ENCODE measurements at places on chromosomes 4 and X.
A peak's percentile ranks its signal among the peaks of the same experiment; 100 is the strongest.

DNA sequence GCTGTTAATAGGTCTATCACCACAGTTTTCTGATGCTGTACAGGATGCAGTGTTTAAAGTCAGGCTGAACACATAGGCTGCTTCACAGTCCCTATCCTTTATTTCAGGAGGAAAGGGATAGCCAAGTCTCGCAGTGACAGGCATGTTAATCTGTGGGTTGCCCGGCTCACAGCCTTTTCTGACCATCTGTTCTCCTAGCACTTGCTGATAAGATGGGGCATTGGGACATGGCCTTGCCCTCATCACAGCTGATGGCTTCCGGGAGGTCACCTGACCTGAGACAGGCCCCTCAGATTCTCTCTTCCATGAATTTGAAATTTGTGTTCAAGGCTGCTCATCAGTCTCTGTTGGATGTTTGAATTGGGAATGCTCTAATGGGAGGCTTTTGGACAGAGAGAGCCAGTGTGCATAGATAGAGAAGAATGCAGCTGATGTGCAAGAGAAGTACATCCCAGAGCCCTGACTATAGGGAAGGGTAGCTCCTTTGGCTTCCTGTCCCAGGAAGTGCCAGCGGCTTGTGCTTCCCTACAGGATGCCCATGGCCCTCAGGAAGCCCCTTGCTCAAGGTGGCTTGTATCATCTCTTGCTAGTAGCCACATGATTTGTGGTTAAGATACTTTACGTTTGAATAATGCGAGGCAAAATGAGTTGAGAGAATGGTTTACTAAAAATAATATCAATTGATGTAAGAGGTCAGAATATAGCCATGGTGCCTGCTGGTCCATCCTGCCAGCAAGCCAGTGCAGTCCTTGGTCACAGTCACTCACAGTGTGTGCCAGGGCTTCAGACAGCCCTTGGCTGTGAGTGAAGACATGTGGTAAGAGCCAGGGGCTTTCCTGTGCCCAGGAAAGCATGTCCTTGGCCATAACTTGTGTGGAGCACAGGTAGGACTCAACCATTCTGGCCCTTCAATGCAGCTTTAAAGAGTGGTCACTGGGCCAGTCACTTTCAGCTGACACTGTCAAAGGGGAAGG, 88.6 kb downstream of the TSPAN7 start:
- no peak for DNase-seq

DNA sequence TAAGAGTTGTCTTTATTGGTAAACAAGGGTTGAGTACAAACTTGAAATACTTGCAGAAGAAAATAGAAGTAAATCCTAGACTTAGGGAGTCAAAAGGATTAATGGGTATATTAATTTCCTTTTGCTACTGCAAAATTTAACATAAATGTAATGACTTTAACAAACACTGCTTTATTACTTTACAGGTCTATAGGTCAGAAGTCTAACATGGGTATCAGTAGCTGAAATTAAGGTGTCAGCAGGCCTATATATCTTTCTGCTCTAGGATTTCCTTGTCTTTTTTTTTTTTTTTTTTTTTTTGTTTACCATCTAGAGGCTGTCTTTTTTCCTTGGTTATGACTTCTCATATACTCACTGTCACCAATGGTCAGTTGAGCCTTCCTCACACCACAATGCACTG, 220.4 kb downstream of the GRID2 start:
- no peak for DNase-seq

GRCh38 chr4:71162386-71162785, 168.9 kb downstream of the DCK start:
- no peak for DNase-seq

DNA sequence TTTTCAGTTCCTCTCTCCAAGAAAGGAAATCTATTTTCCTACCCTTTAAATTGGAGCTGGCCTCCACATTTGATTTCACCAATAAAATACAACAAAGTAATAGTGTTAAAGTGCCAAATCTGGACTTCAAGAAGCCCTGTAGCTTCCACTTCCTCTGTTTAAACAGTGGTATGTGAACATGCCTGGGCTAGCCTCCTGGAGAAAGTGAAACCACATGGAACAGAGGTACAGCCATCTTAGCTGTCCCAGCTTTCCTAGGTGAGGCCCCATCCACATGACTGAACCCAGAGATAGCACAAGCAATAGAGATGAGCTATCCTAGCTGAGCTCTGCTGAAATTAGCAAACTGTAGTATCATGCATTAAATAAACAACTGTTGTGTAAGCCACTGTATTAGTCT, 131.8 kb upstream of the VCX start:
- DNase-seq, result no peak

DNA sequence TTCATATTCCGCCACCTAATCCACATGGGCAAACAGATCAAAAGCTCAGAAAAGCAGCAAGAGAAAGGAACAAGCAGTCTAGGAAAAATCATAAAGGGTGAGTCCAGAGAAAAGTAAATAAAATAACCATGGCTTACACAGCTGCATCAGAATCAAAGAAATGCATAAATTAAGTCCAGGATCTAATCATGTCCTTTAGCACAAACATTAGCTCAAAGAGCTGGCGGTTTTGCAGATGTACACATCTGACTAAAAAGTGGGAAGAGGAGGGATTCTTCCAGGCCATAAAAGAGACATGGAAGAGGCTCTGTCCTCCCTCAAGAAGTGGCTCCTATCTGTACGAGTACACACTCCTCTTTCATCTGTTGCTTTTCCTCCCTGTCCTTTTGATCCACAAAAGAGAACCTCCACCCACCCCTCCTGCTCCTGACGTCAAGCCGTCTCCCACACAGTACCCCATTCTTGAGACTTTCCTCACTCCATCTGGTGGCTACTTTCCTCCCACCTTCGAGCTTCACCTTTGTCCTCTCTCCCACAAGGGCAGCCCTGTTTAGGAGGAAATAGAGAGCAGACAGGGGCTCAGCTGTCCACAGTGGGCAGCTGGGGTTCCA, 92.5 kb downstream of the RASL11B start:
- DNase-seq, result no peak

DNA sequence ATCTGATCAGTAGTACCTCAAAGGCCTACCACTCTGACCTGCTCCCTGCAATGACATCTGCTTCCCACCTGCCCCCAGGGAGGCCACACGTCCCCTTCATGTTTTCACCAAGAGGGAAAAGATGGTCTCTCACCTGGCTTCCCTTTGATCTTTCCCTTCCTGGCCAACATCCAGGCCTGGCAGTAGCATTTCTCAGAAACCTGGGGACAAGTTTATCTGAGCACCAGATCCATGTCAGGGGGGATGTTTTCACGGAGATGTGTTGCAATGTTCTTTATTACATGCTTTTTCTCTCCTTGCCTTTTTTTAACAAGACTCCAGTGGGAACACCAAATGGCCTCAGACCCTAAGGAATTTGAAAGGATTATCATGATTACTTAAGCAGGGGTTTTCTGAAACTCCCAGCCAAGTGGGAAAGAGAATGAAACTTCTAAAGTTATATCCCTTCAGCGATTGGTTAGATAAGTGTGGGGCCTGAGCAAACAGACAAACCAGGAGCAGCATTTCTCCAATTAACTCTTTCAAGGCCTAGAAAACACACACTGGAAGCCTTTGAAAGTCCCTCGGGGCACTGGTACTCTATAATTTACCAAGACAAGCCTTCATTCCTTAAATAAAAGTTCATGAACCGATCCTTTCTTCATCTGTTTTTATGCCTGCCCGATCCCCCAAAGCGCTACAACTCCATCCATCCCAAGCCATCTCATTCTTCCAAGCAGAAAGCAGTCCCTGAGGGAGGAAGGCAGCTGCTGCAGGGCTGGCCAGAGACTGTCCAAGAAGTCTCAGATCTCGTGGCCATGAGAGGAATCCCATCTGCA, 94.1 kb downstream of the BCOR start:
- no peak for DNase-seq

DNA sequence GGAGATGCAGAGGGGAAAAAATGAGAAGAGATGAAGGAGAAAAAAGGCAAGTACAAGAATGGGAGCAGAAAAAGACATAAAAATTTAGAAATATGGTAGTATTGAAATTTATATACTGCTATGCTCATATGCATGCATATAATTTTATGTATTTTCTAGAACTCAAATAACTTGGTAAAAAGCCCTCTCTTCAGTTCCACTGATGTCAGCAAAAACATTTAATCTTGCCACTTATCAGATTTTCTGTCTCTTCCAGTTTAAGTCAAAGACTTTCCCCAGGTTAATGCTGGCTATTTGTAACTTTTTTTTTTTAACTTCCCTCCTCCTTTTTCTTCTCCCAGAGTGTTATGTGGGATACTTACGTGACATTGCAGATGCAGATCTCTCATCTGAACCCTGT, 617.5 kb upstream of the CPEB2 start:
- no peak for DNase-seq

DNA sequence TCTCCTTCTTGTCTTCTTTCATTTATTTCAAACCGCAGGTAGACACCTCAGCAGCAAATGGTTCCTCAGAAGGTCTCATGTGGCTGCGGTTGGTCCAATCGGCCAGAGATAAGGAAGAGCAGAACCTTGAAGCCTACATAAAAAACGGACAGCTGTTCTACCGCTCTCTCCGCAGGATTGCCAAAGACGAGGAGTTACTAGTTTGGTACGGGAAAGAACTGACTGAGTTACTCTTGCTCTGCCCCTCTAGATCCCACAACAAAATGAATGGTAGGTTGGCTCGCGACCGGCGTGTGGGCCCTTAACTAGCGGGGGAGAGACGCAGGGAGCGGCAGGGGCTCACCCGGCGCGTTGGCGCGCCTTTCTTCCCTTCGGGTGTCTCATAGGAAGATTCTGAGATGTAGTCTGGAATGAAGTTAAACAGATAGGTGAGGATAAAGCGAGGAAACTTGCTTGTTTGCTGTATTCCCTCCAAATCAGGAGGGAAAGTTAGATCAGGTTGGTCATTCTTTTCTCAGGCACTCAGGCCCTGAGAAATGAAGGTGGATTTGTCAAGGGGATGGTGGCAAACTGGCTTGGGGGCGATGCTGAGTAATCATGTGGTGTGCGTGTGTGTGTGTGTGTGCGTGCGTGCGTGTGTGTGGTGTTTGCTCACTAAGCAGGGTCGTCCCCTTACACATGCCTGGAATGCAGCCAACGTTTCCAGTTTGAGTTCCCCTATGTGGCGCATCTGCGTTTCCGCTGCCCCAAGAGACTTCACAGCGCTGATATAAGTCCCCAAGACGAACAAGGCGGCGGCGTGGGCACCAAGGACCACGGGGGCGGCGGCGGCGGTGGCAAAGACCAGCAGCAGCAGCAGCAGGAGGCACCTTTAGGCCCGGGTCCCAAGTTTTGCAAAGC, 4.2 kb downstream of the PRDM8 start:
- peak; percentile 64 for DNase-seq

DNA sequence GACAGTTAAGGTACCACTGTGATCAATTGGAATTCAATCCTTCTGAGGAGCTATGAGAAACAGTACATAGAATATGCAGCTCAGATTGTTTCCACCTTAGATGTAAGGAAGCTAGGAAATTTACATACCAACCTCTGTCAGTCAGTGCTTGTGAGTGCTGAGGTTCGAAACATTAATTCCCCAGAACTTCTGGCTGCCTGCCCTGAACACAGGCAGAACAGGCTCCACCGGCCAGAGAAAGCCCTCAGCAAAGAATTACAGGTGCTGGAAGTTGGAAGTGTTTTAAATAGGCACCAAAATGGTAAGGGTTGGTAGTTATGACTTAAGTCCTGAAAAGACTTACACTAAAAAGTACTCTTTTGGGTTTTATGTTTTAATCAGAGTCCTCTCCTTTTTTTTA, 651.8 kb downstream of the C4orf33 start:
- no peak for DNase-seq

- no peak for DNase-seq
These were observed 16.8 kb downstream of the SCFD2 start for GRCh38 chr4:53349091-53349491.

DNA sequence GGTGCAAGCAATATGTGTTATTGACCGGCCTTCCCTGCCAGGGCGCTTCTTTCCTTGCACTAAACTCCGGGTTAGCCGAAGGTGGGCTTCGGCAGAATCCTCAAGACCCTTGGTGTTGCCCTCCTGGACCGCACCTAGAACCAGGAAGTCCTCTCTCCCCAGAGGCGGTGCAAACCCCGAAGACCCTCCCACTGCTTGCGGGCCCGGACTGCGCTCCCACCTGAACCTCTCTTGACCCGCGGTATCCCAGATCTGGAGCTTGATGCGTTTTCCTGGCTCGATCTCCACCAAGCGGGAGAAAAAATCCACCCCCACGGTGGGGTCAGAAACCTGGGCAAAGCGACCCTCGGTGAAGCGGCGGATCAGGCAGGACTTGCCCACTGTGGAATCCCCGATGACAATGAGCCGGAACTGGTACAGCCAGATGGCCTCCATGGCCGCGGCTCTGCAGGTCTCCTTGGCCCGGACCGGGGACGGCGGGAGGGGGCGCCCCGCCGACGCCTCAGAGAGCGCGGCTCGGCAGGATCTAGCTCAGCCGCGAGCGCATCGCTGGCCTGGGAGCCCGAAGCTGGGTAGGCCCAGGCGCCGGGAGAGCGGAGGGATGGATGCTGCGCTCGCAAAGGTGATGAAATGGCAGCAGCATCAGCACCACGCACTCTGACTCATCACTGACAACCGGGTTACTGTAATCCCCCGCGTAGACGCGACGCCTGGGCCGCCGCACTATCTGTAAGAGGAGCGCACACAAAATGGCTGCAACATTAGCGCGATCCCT, at the start of gene RAB39B:
TSS of gene RAB39B (minus strand) at position 638 of the 775 bp plus-strand sequence. CDS start at position 435, 203 bp downstream.
- peak; percentile 84 for DNase-seq

- no peak for DNase-seq
These were observed 28.6 kb downstream of the CXCL13 start for GRCh38 chr4:77634132-77634785.

DNA sequence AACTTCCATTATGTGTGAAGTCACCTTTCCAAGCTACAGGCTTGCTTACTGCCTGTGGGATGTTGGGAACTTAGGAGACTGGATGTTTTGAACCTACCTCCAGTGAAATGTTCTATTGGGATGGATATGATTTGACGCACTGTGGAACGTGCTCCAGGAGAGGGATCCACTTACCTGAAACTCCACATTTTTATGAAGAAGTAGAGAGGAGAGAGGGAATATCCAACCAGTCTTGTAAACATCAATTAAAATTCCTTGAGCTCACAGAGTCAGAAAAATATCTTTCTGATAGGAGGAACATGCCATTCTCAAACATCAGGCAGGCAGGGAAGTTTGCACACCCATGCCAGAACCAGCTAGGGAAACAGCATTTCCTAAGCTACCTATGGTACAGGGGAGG, 91.1 kb upstream of the MAOA start:
- no peak for DNase-seq

- DNase-seq, result no peak
These were observed 9.5 kb upstream of the ETNPPL start for GRCh38 chr4:108772402-108772801.

DNA sequence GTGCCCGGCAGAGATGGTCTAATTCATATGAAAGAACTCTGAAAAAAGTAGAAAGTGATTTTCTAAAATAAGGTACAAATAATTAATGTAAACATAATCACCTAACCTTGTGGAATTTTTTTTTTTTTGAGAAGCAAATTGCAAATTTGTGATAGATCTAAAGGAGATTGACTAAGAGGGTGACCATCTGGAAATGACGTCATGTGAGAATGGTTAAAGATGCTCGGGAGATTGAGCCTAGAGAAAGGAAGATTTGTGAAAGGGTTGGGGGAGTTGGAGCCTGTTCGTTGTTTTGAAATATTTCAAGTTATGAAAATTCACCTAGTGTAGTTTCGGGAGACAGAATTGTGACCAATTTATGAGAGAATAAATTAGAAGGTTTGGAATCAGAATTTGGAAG, 115.7 kb upstream of the ANK2 start:
- no peak for DNase-seq

GRCh38 chr4:85571008-85571407, 96.1 kb downstream of the ARHGAP24 start:
- DNase-seq, result no peak

All from activated CD4-positive, alpha-beta T cell treated with anti-CD3 and anti-CD28 coated beads for 48 hours (primary cell).